Daoy (cell line): ENCODE measurements at places on chromosomes 3 and 15. TPM values are rescaled to one million over a fixed set of nuclear protein-coding genes. Genes with fewer than 3 reads are reported as not detected.

DNA sequence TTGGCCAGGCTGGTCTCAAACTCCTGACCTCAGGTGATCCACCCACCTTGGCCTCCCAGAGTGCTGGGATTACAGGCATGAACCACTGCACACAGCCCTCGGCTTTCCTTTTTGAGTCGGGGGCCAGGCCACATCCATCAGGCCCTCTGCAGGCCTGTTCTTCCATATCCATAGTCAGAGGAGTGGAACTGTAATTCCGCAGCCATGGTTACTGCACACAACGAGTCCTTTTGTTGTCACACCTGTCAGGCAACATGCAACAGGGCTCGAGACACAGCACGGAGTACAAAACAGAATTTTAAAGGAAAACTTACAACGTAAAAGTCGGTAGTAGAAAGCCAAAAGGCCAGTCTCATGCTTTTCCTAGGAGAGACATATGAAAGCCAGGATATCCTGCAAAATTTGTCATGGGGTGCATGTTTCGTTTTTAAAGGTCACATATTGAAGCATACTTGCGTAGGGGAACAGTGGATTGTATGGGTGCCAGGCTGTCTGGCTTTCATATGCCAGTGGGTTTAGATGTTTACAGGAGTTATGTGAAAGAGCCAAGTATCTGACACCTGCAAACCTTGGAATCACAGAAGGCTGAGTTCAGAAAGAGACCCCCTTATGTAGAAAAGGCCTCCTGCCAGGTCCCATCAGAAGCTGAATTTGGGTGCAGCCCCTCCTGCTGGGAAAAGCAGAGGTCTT is 63.2 kb upstream of the LPP start:
- no peak for DNase-seq

GRCh38 chr3:140223631-140224030 is 288.6 kb downstream of the CLSTN2 start:
- peak; percentile 86 for DNase-seq

ZNF502 gene
- total RNA-seq = 3.6 and 5.7 TPM in 2 replicates

PIERCE2 gene
- total RNA-seq = 0.11 and 1.3 TPM in 2 replicates

GRCh38 chr3:172276103-172276502 is 172.2 kb downstream of the GHSR start:
- no peak for DNase-seq

PEX11A gene
- 3.7 and 4.3 TPM in 2 replicates for total RNA-seq

- DNase-seq = peak; percentile 22
Observed at GRCh38 chr15:93217343-93217742, 128.3 kb upstream of the RGMA start.

DUOXA2 gene
- total RNA-seq = 0.15 TPM in 1 of 2 replicates, not detected in the other

GRCh38 chr3:156795890-156796481 is 30.2 kb upstream of the LEKR1 start:
- DNase-seq = no peak

DNA sequence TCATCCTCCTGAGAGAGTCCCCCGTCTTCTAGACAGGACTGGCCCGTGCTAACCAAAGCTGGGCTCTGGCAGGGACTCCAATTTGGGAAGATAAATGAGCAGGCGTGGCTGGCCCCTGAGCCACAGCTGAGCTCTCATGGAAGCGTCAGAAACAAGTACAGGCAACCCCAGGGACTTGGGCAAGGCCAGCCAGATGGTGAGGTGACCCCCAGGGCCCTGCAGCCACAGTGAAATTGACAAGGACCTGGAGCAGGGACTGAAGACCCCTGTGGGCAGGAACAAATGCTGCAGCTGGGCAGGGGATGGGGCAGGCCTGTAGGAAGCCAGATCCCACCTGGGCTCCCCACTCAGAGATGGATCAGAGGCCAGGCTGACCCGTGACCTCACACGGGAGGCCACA is 32.8 kb upstream of the CGNL1 start:
- no peak for DNase-seq

TF gene
- total RNA-seq = not detected in 2 replicates

DNA sequence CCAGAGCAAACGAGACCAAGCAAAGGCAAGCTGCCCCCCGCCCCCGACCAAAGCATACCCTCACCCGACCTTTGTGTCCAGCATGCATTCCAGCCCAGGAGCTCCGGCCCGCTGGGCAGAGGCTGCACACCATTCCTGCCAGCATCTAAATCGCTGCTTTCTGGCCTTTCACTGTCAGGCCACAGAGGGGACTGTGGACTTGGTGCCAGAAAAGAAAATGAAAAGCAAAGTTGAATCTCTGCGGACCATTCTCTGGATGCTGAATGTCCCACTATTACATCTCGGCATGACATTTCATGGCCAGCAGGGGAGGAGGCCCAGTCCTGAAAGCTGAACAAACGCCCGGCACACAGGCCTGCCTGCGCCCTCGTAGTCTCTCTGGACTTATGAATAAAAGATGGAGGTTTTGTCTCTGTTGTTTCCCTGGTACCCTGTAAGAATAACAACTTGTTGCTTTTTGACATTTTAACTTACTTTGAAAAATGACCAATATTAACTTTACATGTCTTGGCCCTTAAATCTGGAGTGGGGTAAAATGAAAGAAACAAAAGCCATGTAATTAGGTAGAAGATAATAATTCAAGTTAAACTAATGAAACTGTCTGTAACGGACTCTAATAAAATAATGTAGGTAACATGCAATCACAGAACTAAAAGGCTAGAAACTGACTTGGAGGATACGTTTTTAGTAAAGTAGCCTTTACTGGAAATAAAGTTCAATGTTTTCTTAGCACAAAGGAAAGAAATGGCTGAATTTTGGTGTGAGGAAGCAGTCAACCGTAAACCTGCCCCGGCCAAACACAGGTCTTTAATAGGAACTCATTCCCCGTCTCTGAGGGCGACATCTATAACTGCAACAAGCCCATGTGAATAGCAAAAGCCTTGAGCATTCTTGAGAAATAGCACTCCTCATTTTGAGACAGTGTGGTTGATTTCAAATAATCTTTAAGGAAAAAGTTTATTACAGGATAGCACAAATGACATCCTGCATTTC is 12.7 kb downstream of the IL17RD start:
- DNase-seq = peak; percentile 23

ACKR4 gene
- total RNA-seq = not detected in 2 replicates

- peak; percentile 63 for DNase-seq
Observed at GRCh38 chr3:139111392-139112229, 66.9 kb upstream of the PRR23C start.

GRCh38 chr15:58306591-58307312 is 125.0 kb upstream of the LIPC start:
- no peak for DNase-seq
